ENCODE measurements at places on chromosomes 4 and X.
A peak's percentile ranks its signal among the peaks of the same experiment; 100 is the strongest.

- DNase-seq = no peak
Observed at GRCh38 chr4:26613237-26613636, 29.4 kb downstream of the TBC1D19 start.

- DNase-seq = peak; percentile 20
Observed at GRCh38 chrX:103742339-103742738, 31.6 kb downstream of the TMEM31 start.

- DNase-seq = no peak
Observed at GRCh38 chr4:156085100-156085499, 131.4 kb upstream of the CTSO start.

GRCh38 chrX:39854772-39855747 lies 242.7 kb downstream of the BCOR start:
- DNase-seq = no peak

DNA sequence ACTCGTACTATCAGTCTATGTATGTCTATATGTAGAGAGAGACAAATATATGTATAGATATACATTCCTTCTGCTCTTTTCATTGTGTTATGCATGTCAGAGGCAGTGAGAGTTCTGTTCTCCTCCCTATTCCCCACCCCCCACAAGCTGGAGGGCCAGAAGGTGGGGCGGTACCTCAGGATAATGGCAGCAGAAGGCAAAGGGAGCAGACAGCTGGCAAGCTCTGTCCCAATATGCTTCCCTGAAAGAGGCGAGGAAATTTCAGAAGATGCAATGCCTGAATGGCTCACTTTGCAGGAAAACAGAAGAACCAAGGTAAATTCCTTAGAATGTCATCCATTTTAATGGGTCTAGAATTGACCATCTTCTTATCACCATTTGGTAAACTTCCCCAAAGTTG lies 114.4 kb downstream of the NAA11 start:
- no peak for DNase-seq

GRCh38 chr4:73978886-73979285 lies 2.9 kb downstream of the PF4 start:
- DNase-seq = no peak

GRCh38 chrX:123358457-123358856 lies 174.4 kb downstream of the GRIA3 start:
- DNase-seq = no peak

DNA sequence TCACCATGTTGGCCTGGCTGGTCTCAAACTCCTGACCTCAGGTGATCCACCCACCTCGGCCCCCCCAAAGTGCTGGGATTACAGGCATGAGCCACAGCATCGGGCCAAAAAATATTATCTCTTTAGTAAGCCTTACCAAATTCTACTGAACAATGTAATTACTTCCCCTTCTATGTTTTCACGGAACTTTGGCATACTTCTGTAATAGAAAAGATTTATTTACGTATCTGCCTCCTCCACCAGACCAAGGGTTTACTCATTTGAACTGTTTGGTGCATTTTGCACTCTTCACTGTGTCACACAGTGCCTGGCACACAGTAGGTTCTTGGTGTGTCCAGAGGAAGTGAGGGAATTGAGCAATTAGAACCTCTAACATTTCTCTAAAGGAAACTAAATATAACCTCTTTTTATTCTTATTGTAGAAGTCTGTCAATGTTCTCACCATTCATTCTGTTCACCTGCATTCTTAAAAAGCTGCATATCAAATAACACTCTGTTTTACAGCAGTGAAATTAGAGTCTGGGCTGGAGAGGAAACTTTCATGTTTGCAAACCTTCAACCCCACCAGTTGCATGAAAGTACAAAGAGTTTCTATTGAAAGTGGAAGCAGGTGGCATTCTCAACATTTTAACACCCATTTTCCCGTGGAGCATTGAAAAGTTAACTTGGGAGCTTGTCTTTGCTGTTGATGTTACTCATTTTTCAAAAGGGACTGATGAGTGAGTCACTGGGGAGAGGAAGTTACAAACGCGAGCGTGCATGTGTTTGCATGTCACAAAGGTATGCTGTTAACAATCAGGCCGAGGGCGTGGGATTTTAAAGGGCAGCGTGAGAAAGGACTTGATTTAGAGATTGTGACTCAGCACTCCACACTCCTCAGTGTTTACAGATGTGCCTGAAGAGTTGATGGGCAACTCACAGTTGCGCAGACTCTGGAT lies 314.1 kb downstream of the STK32B start:
- DNase-seq = no peak

DNA sequence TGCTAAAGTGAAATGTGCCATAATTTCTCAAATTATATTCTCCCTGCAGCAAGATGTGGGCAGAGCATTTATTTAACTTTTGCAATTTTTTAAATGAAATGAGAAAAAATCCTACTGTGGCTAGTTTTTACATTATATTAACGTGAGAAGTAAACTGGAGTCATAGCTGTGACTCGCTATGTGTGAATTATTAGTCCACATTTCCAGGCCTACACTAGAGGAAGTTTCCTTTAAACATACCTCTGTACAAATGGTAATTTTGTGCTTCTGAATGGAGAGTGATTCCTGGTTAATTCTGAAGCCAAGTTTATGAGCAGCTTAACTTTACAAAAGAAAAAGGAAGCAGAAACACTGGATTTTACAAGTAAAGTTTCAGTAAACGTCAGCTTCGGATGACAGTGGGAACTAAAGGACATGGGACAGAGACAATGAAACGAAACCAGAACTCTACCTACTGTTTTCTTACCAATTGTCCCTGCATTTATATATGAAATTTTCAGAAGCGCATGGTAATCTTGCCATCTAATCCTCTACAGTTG lies 72.4 kb downstream of the FBXO8 start:
- no peak for DNase-seq

DNA sequence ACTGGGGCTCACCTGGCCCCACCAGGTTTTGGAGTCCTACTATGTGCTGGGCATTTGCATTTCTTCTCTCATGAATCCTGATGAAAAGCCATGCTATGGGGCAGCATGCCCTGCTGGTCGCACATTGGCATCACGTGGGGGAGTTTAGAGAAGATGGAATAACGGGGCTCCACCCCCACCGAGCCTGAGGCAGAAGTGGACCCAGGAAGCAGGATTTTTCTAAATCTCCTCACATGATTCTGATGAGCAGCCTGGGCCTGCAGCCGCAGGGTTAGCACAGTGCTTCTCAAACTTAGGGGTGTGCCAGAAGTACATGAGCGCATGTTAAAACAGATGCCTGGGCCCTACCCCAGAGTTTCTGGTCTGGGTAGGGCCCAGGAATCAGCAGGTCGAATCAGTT lies 4.6 kb upstream of the SORCS2 start:
- DNase-seq = no peak

DNA sequence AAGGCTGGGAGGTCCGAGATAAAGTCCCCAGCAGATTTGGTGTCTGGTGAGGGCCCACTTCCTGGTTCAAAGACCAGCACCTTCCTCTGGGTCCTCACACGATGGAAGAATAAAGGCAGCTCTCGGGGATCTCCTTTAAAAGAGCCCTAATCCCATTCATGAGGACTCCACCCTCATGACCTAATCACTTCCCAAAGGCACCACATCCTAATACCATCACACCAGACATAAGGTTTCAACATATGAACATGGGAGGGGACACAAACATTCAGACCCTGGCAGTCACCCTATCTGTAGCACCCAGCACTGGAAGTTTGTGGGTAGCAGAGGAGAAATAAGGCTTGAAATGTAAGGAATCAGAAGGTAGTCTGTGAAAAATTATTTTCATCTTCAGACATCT lies 112.9 kb upstream of the NOCT start:
- no peak for DNase-seq

DNA sequence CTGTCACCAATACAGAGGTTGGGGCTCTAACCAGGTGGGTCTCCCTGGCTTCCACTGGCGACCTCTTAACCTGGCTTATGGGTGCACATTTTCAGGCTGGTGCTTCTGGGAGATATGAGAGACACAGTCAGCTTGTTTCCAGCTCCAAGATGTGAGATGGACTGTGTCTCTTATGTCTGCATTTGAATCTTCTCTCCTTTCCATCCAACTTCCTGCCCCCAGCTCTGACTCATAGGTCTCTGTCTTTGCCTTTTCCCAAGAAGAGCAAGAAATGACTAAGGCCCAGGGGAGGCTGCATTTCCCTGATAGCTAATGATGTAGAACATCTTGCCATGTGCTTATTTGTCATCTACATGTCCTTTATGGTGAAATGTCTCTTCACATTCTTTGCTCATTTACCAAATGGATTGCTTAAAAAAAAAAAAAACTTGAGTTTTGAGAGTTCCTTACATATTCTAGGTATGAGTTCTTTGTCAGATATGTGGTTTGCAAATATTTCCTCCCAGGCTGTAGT lies 3.2 kb upstream of the UXT start:
- DNase-seq = no peak

DNA sequence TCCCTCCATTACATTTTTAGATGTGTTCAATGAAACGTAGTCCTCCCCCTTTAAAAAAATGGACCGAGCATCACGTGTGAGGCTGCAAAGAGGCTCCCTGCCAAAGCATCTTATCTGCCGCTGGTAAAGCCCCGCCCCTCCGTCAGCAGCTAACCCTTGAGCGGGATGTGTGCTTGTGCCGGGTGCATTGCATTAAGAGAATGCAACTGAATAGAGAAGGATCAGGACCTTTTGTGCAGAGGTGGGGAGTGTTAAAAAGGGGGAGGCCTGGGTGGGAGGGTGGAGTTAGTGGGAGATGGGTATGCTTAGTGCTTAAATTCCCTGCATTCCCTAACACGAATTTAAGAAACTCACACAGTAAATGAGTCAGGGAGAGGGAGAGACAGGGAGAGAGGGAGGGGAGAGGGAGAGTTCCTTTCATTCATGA lies 66.0 kb downstream of the TBL1X start:
- peak; percentile 33 for DNase-seq

- no peak for DNase-seq
Observed at GRCh38 chr4:156782491-156782890, 189.1 kb downstream of the PDGFC start.

- no peak for DNase-seq
Observed at GRCh38 chrX:108122748-108123147, 31.2 kb downstream of the ATG4A start.

DNA sequence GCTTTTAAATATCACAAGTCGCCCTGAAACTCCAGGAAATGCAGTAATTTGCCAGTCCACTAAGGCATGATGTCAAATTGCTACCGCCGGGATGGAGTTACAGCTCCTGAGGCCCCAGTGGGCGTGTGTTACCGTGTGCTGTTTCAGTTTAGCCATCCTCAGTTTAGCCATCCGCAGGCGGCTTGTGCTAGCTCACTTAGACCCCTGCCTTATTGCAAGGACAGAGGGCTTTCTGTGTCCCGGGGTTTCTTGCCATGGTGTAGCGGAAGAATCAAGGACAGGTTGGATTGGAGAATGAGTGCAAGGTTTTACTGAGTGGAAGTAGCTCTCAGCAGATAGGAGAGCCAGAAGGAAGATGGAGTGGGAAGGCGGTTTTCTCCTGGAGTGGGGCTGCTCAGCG lies 33.8 kb upstream of the LRBA start:
- no peak for DNase-seq

DNA sequence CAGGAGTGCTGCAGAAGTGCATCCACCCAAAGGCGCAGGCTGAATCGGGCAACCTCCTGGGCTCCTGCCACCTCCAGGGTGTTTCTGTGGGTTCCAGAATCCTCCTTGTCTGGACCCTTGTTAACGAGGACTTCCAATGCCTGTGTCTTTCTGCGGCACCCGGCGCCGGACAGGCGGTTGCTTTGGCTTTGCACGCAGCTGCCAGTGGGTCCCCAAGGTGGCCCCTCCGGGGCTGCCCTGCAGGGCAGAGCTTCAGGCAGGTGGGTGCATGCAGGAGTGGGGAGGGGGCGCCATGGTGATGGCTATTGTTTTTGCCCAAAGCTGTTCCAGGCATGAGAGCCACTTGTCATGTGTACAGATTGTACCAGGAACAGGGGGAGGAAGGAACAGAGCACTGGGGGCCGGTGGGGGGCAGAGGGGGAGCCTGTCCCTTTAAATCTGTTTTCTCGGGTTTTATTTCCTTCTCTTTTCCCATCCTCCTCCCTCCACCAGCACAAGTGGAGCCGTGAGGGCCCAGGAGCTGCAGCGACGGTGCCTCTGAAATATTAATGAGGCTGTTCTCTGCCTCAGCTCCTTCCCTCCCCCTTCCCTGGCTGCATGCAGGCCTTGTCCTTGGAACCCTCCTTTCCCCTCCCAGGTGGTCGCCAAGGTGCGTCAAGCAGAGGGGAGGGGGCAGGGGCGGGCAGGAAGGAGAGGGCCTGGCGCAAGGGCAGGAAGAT lies 13.1 kb downstream of the ATP2B3 start:
- no peak for DNase-seq

- DNase-seq = no peak
Observed at GRCh38 chr4:78984593-78984992, 45.4 kb upstream of the PAQR3 start.

DNA sequence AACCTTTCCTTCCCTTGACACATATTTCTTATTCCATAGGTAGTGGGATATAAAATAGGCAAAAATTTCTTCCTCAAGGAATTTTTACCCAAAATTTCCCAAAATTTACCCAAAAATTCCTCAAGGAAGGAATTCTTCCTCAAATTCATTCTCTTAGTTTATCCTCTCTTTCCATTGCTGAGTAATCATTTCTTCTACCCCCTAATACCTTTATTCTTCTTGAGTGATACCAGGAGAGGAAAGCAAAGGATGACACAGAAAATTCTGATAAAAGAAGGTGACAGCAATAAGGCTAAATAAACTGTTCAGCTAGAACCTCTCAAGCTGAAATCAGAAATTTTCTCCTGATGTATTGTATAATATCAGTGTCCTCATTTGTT lies 191.4 kb upstream of the MAB21L2 start:
- DNase-seq = no peak

DNA sequence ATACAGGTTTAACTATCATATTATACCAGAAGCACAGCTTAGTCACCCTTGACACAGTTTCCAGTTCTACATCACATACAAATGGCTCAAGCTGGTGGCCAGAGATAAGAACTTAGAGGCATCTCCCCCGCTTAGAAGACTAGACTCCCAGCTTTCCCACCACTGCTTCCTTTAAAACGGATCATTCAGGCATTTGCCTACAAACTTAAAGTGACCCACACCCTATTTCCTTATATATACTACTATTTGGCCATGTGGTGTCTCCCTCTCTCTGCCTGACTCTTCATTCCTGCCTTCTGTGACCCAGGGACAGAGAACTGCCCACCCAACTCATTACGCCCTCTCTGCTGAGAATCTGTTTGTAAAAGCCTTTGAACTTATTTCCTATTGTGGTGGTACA lies 781.2 kb upstream of the DIAPH2 start:
- peak; percentile 5 for DNase-seq
